Immature natural killer cell (primary cell): ENCODE measurements at places on chromosomes 5 and 9. TPM values are rescaled to one million over a fixed set of nuclear protein-coding genes. Genes with fewer than 3 reads are reported as not detected.
A peak's percentile ranks its signal among the peaks of the same experiment; 100 is the strongest.

- DNase-seq: no peak
Observed at GRCh38 chr5:154758977-154759376, 3.8 kb downstream of the LARP1 start.

DNA sequence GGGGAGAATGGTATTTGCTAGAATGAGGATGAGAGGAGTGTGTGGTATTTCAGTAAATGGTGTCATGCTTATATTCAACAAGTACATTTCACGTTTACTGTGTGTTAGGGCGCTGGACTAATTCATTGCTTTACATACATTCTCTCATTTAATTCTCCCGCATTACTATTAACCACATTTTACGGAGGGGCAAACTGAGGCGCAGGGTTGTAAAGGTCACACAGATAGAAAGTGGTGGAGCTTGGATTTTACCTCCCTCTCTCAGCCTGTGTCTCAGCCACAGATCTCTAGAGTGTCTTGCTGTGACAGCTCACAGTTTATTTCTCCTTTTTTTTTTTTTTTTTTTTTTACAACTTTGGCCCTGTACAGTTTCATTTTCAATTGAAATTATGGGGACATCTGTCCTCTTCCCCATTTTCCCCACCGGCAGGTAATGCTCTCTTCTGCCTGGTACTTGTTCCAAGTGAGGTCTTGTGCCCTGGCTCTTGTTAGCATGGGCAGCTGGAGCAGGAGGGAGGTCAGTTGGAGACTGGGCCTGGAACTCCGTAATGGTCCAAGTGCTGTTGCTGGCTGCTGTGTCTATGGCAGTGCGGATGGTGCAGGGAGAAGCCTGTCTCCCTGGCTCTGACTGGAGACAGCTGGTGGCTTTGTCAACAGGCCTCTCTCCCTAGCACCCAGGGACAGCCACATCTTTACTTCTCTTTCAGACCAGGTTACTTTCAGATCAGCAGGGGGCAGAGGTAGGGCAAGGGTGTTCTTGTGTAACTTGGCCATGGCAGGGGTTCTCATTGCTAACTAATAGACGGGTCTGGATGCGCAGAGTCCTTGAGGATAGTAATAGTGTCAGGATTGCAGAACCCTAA is 20.5 kb upstream of the NDST1 start:
- DNase-seq: no peak

- no peak for DNase-seq
Observed at GRCh38 chr9:9893837-9894236, 719.0 kb downstream of the PTPRD start.

GRCh38 chr9:114459464-114459863 is 45.8 kb downstream of the WHRN start:
- no peak for DNase-seq

DNA sequence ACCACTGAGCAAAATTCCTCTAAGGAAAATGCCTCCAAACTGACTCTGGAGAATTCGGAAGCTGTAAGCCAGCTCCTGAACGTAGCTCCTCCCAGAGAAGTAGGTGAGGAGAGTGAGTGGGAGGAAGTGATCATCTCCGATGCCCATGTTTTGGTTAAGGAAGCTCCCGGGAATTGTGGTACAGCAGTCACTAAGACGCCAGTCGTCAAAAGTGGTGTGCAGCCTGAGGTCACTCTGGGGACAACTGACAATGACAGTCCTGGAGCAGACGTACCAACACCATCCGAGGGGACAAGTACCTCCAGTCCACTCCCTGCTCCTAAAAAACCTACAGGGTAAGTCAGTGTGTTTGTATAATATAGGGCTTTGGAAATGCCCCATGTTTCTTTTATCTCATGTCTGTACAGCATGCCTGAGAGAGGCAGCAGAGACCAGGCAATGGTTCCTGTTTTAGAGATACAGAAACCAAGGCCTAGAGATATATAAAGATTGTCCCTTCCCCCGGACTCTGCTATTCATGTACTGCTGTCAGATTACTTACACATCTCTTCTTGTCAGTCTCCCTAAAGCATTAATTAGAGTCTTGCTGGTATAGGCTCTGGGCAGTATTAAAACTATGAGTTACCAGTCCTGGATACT is 23.9 kb downstream of the HMGXB3 start:
- no peak for DNase-seq

GRCh38 chr5:1840741-1841521 is 39.7 kb downstream of the NDUFS6 start:
- no peak for DNase-seq

GRCh38 chr5:67147760-67148159 is 48.8 kb downstream of the CD180 start:
- DNase-seq: no peak

DNA sequence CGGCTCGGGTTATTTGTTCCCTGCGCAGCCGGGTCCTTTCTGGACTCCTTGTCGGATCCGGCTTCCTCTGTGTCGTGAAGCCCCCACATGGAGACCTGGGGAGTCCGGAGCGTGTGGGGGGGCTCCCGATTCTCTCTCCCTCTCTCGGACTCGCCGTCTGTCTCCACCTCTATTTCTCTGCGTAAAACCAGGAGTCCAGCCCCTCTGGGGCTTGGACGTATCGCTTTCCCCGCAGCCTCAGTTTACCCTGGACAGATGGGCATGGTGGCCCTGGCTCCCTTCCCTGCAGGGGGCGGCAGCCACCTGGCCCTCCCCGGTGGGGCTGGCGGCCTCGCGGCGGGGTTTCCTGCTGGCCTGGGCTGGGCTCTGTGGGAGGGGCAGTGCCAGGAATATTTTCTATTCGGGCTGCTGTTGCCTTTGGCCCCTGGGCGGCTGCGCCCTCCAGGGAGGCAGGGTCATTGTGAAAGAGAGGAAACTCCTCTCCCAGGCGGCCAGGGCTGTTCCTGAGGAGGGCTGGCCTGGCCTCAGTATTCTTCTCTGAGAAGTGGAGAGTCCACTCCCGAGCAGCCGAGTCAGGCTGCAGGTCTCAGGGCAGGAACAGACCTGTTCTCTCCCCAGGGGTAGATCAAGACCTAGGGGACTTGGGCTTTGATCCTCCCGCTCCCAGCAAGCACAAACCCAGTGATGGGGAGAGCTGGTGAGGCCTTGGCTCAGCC is 665 bp downstream of the ASS1 start:
- DNase-seq: no peak

GRCh38 chr5:55037046-55037771 is 13.2 kb downstream of the GZMK start:
- DNase-seq: peak; percentile 75

DNA sequence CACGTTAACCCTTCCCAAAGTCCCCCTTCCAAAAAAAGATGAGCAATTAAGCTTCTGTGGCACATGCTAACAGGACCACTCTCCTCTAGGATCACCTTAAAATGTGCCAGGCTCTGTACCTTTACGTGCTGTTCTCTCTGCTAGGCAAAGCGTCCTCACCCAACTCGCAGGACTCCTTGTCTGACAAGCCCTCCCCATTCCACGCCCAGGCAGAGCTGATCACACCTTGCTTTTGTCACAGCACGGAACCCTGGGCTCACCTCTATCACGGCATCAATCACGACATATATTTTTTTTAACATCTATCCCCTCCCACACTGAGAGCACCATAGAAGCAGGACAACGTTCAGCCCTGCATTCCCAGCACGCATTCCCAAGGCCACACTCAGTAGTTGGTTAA is 47.1 kb downstream of the CDK5RAP2 start:
- DNase-seq: no peak

DNA sequence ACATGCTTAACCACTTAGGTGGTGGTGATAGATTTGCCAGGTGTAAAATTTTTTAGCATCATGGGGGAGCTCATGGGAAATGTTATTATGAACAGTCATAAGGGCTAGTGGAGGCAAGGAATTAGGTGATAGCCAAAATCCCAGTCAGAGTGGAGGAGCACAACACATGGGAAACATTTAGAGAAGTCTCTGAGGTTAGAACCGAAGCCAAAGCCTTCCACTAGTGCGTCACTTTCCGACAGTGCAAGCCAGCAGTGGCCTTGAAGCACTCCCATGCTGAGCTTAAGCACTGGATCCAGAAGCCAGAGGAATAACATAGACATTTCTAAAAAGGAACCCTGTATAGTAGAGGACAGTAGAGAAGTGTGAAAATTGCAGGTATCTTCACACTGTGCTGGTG is 101.5 kb upstream of the SNX2 start:
- no peak for DNase-seq

DNA sequence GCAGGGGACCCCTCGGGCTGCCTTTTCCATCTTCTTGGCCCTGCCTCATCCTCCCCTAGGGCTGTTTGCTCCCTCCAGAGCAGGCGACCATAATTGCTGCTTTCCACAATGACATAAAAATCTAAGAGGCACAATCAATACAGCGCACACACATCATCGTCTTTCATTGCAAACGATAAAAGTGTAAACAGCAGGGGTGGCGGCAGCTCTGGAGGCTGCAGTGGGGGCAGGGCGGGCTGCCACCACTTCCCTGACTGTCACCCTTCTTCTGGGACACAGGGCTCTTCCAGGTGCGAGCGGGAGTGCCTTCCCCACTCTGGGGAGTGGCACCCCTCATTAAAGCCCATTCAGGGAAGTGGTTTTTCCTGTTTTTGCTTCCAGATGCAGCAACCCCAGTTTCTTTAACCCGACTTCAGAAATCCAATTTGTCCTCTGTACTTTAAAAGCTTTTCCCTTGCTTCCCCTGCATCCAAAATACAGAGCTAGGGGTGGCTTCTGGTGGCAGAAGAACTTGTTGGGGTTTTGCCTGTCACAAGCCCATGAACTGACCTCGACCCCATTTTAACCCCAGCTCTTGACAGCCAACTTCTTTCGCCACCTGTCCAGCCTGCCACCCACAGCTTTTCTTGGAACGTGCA is 45.7 kb downstream of the TSPAN17 start:
- DNase-seq: no peak

GRCh38 chr5:85337435-85337834 is 952.8 kb upstream of the EDIL3 start:
- no peak for DNase-seq

GRCh38 chr5:107431998-107432397 is 238.7 kb downstream of the EFNA5 start:
- DNase-seq: no peak

GRCh38 chr5:180908998-180909731 is 10.2 kb downstream of the BTNL8 start:
- no peak for DNase-seq

- DNase-seq: no peak
Observed at GRCh38 chr5:68347536-68347935, 132.0 kb downstream of the PIK3R1 start.

- no peak for DNase-seq
Observed at GRCh38 chr5:81826128-81826527, 75.2 kb upstream of the SSBP2 start.

DNA sequence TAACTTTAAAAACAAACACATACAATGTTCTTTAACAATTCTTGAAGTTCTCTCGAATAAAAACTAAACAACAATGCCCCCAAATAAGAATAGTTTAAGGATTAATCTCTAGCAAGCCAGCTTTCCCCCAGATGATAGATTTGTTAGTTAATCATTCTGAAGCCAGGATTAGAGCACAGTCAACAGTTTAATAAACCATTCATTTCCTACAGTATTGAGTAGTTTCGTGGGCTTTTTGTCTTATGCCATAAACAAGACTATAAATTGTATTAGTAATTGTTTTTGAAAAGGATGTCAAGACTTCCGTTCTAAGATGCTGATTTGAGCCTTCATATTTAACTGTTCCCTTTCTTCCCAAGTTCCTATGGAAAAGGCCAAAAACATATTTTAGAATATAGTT is 136.6 kb downstream of the PIK3R1 start:
- DNase-seq: no peak

DNA sequence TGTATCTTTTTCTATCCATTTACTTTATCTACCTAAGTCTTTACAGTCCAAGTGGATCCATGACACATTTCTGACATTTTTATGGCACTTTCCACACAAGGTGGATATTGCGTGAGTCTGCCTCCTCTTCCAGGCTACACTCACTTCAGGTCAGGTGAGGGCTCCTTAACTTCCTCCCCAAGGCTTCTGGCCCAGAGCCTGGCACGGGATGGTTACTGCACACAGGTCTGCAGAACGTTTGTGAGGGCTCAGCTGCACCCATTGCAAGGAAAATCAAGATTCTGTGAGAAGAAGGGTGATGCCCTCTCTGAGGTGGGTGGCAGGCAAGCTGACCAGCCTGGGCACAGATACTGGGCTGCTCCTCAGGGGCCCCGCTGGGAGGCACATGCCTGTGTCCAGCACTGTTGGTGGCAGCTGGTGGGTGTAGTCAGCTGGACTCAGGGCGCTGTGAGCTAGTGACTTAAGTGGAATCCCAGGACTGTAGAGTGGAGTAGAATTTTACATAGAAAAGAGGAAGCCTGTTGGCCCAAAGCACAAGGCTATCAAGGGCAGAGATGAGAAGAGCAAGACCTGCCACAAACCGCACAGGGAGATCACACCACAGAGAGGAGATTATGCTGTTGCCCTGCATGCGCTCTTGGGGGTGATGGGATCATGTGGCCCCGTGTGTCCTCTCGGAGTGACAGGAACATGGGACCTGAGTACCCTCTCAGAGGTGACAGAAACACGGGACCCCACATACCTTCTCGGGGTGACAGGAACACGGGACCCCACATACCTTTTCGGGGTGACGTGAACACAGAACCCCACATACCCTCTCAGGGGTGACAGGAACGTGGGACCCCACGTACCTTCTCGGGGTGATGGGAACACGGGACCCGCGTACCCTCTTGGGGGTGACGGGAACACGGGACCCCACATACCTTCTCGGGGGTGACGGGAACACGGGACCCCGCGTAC is 21.3 kb downstream of the AHRR start:
- DNase-seq: no peak

GRCh38 chr9:21964925-21965385 is 29.2 kb downstream of the CDKN2A start:
- peak; percentile 60 for DNase-seq

DNA sequence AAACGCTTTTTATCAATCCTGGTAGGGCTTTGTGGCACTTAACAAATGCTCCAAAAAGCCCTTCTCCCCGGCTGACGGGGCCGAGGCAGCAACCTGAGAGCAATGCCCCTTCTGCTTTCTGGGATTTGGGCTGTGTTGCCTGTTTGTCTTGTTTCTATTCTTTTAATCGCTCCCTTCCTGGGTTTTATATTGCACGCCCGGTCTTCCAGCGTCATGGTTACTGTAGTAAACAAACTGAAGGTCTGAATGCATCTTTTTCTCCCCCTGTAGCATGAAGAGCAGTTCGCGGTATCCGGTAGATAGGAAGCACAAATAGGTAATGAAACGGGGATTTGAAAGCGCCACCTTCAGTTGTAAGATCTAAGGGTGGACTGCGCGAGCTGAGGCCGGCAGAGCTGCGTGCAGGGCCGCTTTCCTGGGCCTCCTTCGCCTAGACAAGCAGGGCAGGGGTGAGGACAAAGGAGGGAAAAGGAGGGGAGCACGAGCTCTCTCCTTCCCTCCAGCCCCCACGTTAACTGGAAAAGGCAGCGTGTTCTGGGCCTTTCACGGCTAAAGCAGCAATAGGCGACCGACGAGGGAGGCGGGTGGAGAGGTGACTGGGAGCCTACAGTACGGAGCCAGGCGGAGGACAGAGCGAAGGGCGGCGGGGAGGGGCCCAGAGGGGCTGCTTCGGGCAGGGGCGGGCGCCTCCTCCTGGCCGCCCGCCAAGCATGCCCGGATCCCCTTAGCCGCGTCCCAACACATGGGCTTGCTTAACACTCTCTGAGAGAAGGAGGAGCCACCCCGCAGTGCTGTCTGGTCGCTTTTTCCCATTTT is 49.3 kb upstream of the ZNF366 start:
- DNase-seq: peak; percentile 4

GRCh38 chr9:113185271-113185670 is 34.5 kb downstream of the SLC31A2 start:
- no peak for DNase-seq

IFNA2 gene
- polyA plus RNA-seq: not detected

UAP1L1 gene
- polyA plus RNA-seq: 1.4 TPM

SPTAN1 gene
- 112 TPM for polyA plus RNA-seq

TRAF2 gene
- 7.6 TPM for polyA plus RNA-seq

HTR4 gene
- polyA plus RNA-seq: not detected

PCDHB10 gene
- polyA plus RNA-seq: not detected

SLC45A2 gene
- not detected for polyA plus RNA-seq

ADAMTSL2 gene
- polyA plus RNA-seq: not detected

MRNIP gene
- 6.2 TPM for polyA plus RNA-seq

NMUR2 gene
- not detected for polyA plus RNA-seq
